IMR-90 (cell line): ENCODE measurements at places on chromosomes 12 and 14. TPM values are rescaled to one million over a fixed set of nuclear protein-coding genes. Genes with fewer than 3 reads are reported as not detected.

LRTM2 gene
- polyA plus RNA-seq = not detected in 2 replicates

HSPB8 gene
- 25.8 and 26.5 TPM in 2 replicates for polyA plus RNA-seq

SYNE3 gene
- 2.9 and 3.1 TPM in 2 replicates for polyA plus RNA-seq

CLEC6A gene
- not detected in 2 replicates for polyA plus RNA-seq

CCND2 gene
- 0.73 and 1.1 TPM in 2 replicates for polyA plus RNA-seq

IAPP gene
- not detected in 2 replicates for polyA plus RNA-seq

ARF3 gene
- polyA plus RNA-seq = 198 and 222 TPM in 2 replicates

AQP6 gene
- polyA plus RNA-seq = not detected in 2 replicates

INHBC gene
- polyA plus RNA-seq = 0.06 and 0.09 TPM in 2 replicates

GRIP1 gene
- 0.07 and 0.17 TPM in 2 replicates for polyA plus RNA-seq

BICDL1 gene
- polyA plus RNA-seq = not detected in 2 replicates

KRT83 gene
- not detected in 2 replicates for polyA plus RNA-seq

SLC24A4 gene
- polyA plus RNA-seq = not detected in 2 replicates

SIX6 gene
- polyA plus RNA-seq = not detected in 2 replicates

DNAJC22 gene
- 8.1 and 8.2 TPM in 2 replicates for polyA plus RNA-seq

CALM1 gene
- polyA plus RNA-seq = 188 and 231 TPM in 2 replicates

TESPA1 gene
- not detected in 2 replicates for polyA plus RNA-seq

LRP6 gene
- 14.2 and 18.5 TPM in 2 replicates for polyA plus RNA-seq

TCL1B gene
- polyA plus RNA-seq = not detected in 2 replicates

CD27 gene
- polyA plus RNA-seq = 0.07 and 0.10 TPM in 2 replicates

CCDC196 gene
- not detected in 2 replicates for polyA plus RNA-seq

MGAT4C gene
- not detected in 2 replicates for polyA plus RNA-seq

MYF6 gene
- not detected in 2 replicates for polyA plus RNA-seq

GLS2 gene
- polyA plus RNA-seq = 0.21 and 0.40 TPM in 2 replicates

NOXRED1 gene
- 0.06 and 0.14 TPM in 2 replicates for polyA plus RNA-seq

OR6S1 gene
- polyA plus RNA-seq = not detected in 2 replicates
